WTC11 (cell line): ENCODE measurements at places on chromosomes 11 and 22. TPM values are rescaled to one million over a fixed set of nuclear protein-coding genes. Genes with fewer than 3 reads are reported as not detected.
A peak's percentile ranks its signal among the peaks of the same experiment; 100 is the strongest.

- H3K36me3 ChIP-seq: peaks cover 16% of the 10 kb centered on the region
- H3K4me1 ChIP-seq: no peaks in the 10 kb centered on the region; the same call in 1 of the 2 replicates
- H3K27me3 ChIP-seq: peaks cover 21% of the 10 kb centered on the region
- H3K27ac ChIP-seq: no peak overlapping the region
Observed at GRCh38 chr11:2088284-2088683, 50.9 kb downstream of the IGF2 start.

DNA sequence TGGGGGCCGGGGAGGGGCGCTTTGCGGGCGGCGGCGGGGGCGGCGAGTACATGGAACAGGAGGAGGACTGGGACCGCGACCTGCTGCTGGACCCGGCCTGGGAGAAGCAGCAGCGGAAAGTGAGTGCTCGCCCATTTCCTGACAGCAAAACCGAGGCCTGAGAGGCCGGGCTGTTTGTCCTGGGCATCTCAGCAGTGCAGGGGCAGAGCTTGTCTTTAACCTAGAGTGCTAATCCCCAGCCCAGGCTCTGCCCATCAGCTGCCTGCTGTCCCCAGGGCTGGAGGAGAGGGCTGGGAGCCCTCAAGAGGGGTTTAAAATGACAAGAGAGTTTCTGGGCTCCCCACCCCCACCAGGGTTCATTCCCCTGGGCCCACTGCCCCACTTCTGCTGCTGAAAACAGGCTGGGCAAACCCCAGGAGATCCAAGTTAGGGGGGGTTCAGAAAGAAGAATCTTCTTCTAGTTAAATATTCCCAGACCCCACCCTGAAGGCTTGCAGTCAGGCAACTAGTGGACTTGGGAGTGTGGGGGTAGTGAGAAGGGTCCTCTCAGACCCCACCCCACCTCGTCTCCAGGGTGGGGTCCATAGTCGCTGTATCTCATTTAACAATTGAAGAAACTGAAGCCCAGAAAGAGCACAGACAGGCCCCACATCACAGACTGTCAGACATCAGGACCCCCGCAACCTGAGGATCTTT, 411 bp downstream of the ACTN3 start:
- 0 out of 2 replicates have a peak overlapping the region, but pooled peaks have one; percentile 93 for H3K27ac ChIP-seq
- peaks cover 38% of the 10 kb centered on the region for H3K4me1 ChIP-seq
- no peak for DNase-seq

GRCh38 chr11:72343006-72343756, 91.2 kb downstream of the CLPB start:
- H3K27ac ChIP-seq: no peak overlapping the region
- no peak for DNase-seq
- H3K4me3 ChIP-seq: no peak overlapping the region
- H3K36me3 ChIP-seq: no peaks in the 10 kb centered on the region

DNA sequence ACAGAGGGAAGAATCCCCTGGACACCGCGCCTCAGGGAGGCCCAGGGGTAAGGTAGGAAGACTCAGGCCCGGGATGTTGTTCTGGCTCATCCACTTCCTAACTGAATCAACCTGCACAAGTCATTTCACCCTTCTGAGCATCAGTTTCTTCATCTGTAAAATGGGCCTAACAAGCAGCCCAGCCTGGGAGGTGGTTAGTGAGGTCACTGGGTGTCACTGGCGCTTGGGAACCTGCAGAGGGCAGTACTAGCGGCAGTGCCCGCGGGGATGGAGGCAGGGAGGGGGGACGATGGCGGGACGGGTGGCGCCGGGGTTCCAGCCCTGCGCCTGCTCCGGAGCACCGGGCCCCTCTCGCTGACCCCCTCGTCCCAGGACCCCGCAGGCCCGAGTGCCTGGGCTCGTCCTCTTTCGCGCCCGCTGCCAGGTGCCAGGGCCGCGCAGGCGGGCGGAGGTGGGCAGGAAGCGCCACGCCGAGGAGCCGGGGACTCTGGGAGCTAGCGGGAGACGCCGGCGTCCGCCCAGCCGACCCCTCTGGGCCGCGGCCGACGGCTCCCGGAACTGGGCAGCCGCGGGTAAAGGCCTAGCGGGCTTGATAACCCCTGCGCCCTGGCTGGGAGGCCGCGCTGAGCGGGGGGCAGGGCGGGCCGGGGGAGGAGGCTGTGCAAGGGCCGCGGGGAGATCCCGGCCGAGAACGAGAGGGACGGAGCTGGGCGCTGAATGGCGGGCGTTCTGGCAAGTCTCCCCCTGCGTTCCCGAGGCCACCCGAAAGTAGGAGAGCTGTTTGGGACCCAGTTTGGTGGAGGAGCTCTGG, at the start of gene NLRX1:
Gene NLRX1, plus strand, starts transcription at position 255 of the 811 bp plus-strand sequence. CDS start 2,679 bp downstream, outside the sequence.
- H3K27ac ChIP-seq: peak within 1 kb of the TSS; percentile 95
- H3K4me1 ChIP-seq: peaks cover 26% of the 10 kb centered on the region
- H3K36me3 ChIP-seq: no peaks in the 10 kb centered on the region
- peak within 1 kb of the TSS; percentile 83 for H3K4me3 ChIP-seq
- H3K27me3 ChIP-seq: no peaks in the 10 kb centered on the region

GRCh38 chr11:130778026-130778425, 138.3 kb downstream of the SNX19 start:
- peaks cover 16% of the 10 kb centered on the region for H3K4me1 ChIP-seq
- no peak overlapping the region for H3K27ac ChIP-seq
- no peak overlapping the region for H3K4me3 ChIP-seq
- peaks cover 2% of the 10 kb centered on the region for H3K27me3 ChIP-seq

- no peak overlapping the region for H3K27ac ChIP-seq
- no peaks in the 10 kb centered on the region; the same call in 1 of the 2 replicates for H3K27me3 ChIP-seq
- H3K36me3 ChIP-seq: peaks cover 12% of the 10 kb centered on the region; the same call in 1 of the 2 replicates
Observed at GRCh38 chr22:30240541-30241417, 5.8 kb downstream of the LIF start.

- H3K27ac ChIP-seq: no peak within 1 kb of the TSS
- peak within 1 kb of the TSS; percentile 93 for H3K4me3 ChIP-seq
- H3K36me3 ChIP-seq: no peaks in the 10 kb centered on the region
- peaks cover 22% of the 10 kb centered on the region for H3K27me3 ChIP-seq
Observed at GRCh38 chr11:57515332-57516060, at the start of gene SLC43A1. Gene SLC43A1, minus strand, starts transcription at chr11:57515702. Its CDS starts 1,591 bp downstream, at chr11:57514111.

DNA sequence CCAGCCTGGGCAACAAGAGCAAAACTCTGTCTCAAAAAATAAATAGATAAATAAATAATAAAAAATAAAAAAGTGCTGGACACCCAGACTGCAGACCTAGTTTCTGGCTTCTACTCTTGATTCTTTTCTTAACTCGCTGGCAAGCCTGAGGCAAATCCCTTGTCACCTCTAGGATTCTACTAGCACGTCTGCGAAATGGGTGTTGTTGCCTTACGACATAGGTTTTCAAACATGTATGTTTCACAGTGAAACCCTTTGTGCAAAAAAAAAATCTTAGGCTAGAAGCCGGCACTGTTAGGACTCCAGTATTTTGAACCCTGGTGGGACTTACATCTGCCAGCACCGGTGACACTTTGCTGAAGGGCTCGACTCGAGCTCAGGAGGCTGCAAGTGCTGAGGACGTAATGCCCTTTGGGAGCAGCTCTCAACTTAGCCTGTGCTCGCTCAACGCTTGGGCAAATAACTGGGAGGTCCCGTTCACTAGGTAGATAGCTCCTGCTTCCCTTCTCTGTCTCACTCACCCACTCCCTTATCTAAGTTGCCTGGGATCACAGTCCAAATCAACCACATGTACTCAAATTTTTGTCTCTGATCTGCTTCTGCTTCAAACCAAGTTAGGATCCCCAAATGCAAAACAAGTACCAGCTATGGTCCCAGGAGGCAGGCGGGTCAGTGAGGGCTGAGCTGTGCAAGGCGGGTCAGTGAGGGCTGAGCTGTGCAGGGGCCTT, 34.7 kb upstream of the MYH9 start:
- no peak for DNase-seq
- H3K36me3 ChIP-seq: no peaks in the 10 kb centered on the region
- H3K27ac ChIP-seq: 0 out of 2 replicates have a peak overlapping the region, but pooled peaks have one; percentile 46
- H3K4me1 ChIP-seq: peaks cover 21% of the 10 kb centered on the region
- no peak overlapping the region for H3K4me3 ChIP-seq

GRCh38 chr11:17533778-17534415, 10.3 kb downstream of the USH1C start:
- DNase-seq: no peak
- no peaks in the 10 kb centered on the region for H3K27me3 ChIP-seq
- H3K27ac ChIP-seq: no peak overlapping the region
- no peak overlapping the region for H3K4me3 ChIP-seq
- peaks cover 10% of the 10 kb centered on the region for H3K4me1 ChIP-seq

DNA sequence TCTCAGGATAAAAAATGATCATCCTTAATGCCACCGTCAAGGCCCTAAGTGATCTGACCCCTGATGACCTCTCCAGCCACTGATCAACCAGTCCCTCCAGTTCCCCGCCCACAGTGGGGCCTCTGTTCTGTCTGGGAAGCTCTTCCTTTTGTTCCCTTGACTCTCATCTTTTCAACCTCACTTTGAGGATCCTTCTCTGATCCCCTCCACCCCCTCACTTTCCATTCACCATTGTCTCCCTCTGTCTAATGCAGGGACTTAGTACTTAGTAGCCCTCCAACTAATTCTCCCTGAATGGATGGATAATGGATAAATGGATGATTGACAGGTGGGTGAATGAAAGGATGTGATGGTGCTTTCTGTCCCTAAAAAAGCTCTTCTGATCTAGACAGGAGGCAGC, 45.6 kb downstream of the C11orf58 start:
- peaks cover 17% of the 10 kb centered on the region for H3K4me1 ChIP-seq
- H3K4me3 ChIP-seq: no peak overlapping the region
- no peak for DNase-seq
- H3K27ac ChIP-seq: no peak overlapping the region

- H3K27me3 ChIP-seq: peaks cover 99% of the 10 kb centered on the region
- no peaks in the 10 kb centered on the region for H3K36me3 ChIP-seq
- peak; percentile 84 for DNase-seq
Observed at GRCh38 chr22:22770280-22770871, 117.2 kb upstream of the IGLL5 start.

- peaks cover 16% of the 10 kb centered on the region for H3K27me3 ChIP-seq
- H3K36me3 ChIP-seq: no peaks in the 10 kb centered on the region
- no peak for DNase-seq
- no peak overlapping the region for H3K4me3 ChIP-seq
- no peak overlapping the region for H3K27ac ChIP-seq
- peaks cover 4% of the 10 kb centered on the region for H3K4me1 ChIP-seq
Observed at GRCh38 chr11:10444725-10445315, 10.2 kb upstream of the AMPD3 start.

- H3K27me3 ChIP-seq: no peaks in the 10 kb centered on the region
- H3K4me3 ChIP-seq: no peak overlapping the region
- DNase-seq: no peak
- no peaks in the 10 kb centered on the region; the same call in 1 of the 2 replicates for H3K4me1 ChIP-seq
- peaks cover 43% of the 10 kb centered on the region for H3K36me3 ChIP-seq
- no peak overlapping the region for H3K27ac ChIP-seq
Observed at GRCh38 chr22:24325105-24325757, 54.6 kb downstream of the SPECC1L start.

DNA sequence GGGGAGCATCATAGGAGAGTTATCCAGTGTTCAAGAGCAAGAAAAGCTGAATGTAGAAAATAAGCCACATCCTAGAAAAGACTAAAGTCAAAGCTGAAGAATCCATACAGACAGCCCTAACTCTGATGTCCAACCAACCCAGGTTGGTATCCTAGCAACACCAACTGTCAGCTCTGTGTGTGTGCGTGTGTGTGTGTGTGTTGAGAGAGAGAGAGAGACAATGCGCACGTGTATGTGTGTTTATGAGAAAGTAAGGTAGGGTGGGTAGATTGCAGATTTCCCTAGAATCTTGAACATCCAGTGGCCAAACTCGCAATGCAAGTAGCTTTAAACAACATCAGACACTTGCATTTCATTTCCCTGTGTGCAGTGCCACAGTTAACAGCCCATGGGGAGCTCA, 274.9 kb downstream of the FAM181B start:
- H3K36me3 ChIP-seq: no peaks in the 10 kb centered on the region
- H3K27me3 ChIP-seq: no peaks in the 10 kb centered on the region
- no peak overlapping the region for H3K27ac ChIP-seq
- H3K4me3 ChIP-seq: no peak overlapping the region
- no peak for DNase-seq
- no peaks in the 10 kb centered on the region; the same call in 1 of the 2 replicates for H3K4me1 ChIP-seq

DNA sequence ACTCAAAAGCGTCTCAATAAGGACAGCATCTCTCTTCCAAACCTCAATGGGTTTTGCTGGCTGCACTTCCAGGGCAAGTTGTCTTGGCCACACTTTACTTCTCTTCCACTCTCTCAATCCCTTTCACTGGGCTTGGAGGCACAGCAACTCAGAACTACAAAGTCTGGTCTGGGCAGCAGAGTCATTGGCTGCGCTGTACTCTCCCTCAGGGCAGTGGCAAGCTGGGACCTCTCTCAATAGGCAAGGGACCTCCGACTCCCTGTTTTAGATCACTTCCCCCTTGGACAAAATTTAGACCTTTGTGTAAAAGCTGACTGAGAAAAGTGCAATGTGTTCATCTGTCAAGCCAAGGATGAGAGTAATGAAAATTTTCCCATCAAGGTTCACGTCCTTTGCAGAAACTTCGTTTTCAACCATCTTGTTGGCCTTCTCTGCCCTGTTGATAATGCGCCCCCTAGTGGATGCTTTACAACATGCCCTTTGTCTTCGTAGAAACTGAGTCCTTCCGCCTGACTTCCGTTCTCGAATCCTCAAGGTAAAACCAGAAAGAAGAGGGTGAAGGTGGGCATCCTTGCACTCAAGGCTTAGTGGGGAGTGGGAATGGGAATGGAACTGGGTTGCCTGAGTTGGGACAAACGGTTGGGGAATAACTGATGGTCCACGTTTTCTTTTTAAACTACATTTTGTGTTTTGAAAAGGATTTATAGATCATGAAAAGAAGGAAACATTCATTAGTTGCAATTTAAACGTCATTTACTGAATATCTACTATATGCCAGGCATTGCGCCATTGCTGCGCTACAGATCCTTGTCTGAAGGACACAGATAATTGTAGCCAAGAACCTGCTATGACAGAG, 99.1 kb downstream of the CD44 start:
- H3K27ac ChIP-seq: no peak overlapping the region
- H3K4me1 ChIP-seq: peaks cover 16% of the 10 kb centered on the region
- DNase-seq: peak; percentile 66
- H3K27me3 ChIP-seq: no peaks in the 10 kb centered on the region; the same call in 1 of the 2 replicates
- H3K4me3 ChIP-seq: peak overlapping the region; percentile 51

DNA sequence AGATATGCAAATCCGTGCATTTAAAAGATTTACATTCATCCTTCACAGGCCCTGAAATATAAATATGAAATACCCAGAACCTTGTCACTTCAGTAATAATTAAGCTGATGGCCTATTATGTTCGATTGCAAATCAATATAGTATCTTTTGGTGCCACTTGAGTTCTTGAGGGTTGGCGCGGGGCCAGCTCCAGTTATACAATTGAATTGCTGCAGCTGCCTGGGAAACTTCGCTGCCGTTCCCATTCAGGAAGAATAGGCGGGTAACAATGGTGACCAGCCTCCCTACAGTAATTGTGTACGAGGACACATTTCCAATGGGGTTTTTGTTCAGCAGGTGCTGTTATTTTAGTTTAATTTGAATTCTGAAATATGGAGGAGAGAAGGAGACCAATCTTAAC, 451.2 kb downstream of the INSC start:
- no peaks in the 10 kb centered on the region; the same call in 1 of the 2 replicates for H3K27me3 ChIP-seq
- peaks cover 40% of the 10 kb centered on the region for H3K4me1 ChIP-seq
- H3K36me3 ChIP-seq: peaks cover 12% of the 10 kb centered on the region
- no peak for DNase-seq

- H3K4me3 ChIP-seq: no peak overlapping the region
- DNase-seq: no peak
- H3K36me3 ChIP-seq: peaks cover 3% of the 10 kb centered on the region; the same call in 1 of the 2 replicates
- H3K27me3 ChIP-seq: no peaks in the 10 kb centered on the region; the same call in 1 of the 2 replicates
- H3K27ac ChIP-seq: no peak overlapping the region
Observed at GRCh38 chr11:45444796-45445195, 158.7 kb upstream of the SYT13 start.

GRCh38 chr11:46808799-46809431, 37.2 kb downstream of the CKAP5 start:
- H3K27ac ChIP-seq: no peak overlapping the region
- H3K4me1 ChIP-seq: no peaks in the 10 kb centered on the region
- H3K4me3 ChIP-seq: no peak overlapping the region
- no peak for DNase-seq
- no peaks in the 10 kb centered on the region for H3K27me3 ChIP-seq

Gene MUC15
- total RNA-seq: not detected in 3 replicates

Gene PGA5
- 0.16 to 0.35 TPM (median 0.30 TPM) in 3 replicates for total RNA-seq
